ENCODE measurements at places on chromosomes 5 and 9.

DNA sequence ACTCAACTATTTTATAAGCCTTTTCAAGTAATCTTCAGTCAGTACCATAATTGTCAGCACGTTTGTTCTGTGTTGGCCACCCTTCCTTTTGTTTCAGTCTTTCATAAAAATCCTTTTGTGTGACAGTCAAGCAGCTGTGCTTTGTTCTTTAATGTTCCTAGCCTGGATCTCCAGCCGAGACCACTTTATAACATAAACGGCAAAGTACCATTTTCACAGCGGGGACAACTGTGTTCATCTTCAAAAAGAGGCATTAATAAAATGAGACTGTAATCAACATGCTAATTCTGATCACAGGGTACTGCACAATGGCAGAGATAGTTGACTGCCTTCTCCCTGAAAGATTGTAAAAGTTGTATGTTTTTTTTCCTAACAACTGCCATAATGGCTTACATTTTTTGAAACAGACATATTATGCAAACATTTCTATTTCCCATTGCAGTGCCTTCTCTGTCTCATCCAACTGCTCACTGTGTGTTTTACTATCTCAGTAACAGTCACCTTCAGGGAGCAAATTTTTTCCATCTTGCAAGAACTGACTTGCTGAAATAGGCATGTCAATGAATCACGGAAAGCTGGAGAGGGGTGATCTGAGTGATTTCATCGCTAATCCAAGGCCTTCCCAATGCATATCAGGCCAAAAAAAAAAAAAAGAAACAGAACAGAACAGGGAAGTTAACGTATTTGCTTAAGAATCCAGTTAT is 828.5 kb upstream of the DMAC1 start:
- no peaks in the 10 kb centered on the region for H3K36me3 ChIP-seq
- H3K4me3 ChIP-seq = no peak overlapping the region
- no peaks in the 10 kb centered on the region for H3K27me3 ChIP-seq
- DNase-seq = no peak
- H3K27ac ChIP-seq = no peak overlapping the region
- no peaks in the 10 kb centered on the region for H3K4me1 ChIP-seq

- H3K27ac ChIP-seq = no peak overlapping the region
- H3K36me3 ChIP-seq = no peaks in the 10 kb centered on the region
- H3K4me3 ChIP-seq = no peak overlapping the region
- no peaks in the 10 kb centered on the region for H3K27me3 ChIP-seq
- DNase-seq = no peak
- no peaks in the 10 kb centered on the region for H3K4me1 ChIP-seq
Measured at GRCh38 chr9:134793288-134794188, 87.1 kb upstream of the FCN2 start.

DNA sequence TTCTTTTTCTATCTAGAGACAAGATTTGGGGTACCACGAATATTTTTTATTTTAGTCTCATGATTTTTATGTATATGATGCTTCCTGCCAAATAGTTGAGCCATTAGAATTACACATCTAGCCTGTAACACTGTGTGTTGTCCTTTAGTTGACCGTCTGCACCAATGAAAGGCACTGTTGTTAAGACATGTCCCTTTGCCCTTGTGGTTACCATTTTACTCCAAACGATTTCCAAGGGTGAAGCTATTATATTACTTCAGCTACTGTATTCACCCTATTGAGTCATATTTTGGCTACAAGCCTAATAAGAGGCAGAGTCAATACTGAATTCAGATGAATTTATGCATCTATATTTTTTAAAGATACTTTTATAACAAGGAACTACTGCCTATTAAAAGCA is 207.6 kb downstream of the CETN3 start:
- no peaks in the 10 kb centered on the region for H3K36me3 ChIP-seq
- no peak for DNase-seq
- no peak overlapping the region for H3K27ac ChIP-seq

DNA sequence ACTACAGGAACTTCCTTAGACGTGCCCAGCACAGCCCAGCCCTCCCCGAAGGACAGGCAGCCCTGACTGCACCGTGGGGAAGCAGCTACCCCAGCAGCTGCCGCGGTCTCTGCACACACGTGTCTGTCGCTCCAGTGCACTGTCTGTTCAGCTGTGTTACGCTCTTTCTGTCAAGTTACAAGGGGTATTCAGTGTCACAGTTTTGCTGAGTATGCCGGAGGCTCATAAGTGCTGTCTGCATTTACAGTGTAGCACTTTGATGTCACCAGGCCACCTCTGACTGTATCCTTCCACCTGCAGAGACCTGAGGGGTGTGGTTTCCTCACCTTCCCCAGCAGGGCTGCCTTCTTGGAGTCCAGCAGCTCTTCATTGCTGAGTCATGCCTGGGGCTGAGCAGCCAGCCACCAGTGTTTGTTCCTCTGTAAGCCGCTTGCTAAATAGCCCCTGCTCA is 126.8 kb downstream of the EHMT1 start:
- peak overlapping the region; percentile 60 for H3K27ac ChIP-seq
- peaks cover 6% of the 10 kb centered on the region for H3K4me1 ChIP-seq
- peaks cover 28% of the 10 kb centered on the region for H3K36me3 ChIP-seq
- H3K27me3 ChIP-seq = no peaks in the 10 kb centered on the region
- H3K4me3 ChIP-seq = no peak overlapping the region

GRCh38 chr9:137128862-137129455 is 10.0 kb upstream of the GRIN1 start:
- H3K4me3 ChIP-seq = peak overlapping the region; percentile 86
- H3K27me3 ChIP-seq = peaks cover 5% of the 10 kb centered on the region
- peaks cover 7% of the 10 kb centered on the region for H3K36me3 ChIP-seq
- peaks cover 22% of the 10 kb centered on the region for H3K4me1 ChIP-seq

GRCh38 chr5:37954561-37954960 is 114.7 kb upstream of the GDNF start:
- no peaks in the 10 kb centered on the region for H3K4me1 ChIP-seq
- no peaks in the 10 kb centered on the region for H3K27me3 ChIP-seq
- no peaks in the 10 kb centered on the region for H3K36me3 ChIP-seq
- no peak for DNase-seq
- no peak overlapping the region for H3K27ac ChIP-seq
- H3K4me3 ChIP-seq = no peak overlapping the region

DNA sequence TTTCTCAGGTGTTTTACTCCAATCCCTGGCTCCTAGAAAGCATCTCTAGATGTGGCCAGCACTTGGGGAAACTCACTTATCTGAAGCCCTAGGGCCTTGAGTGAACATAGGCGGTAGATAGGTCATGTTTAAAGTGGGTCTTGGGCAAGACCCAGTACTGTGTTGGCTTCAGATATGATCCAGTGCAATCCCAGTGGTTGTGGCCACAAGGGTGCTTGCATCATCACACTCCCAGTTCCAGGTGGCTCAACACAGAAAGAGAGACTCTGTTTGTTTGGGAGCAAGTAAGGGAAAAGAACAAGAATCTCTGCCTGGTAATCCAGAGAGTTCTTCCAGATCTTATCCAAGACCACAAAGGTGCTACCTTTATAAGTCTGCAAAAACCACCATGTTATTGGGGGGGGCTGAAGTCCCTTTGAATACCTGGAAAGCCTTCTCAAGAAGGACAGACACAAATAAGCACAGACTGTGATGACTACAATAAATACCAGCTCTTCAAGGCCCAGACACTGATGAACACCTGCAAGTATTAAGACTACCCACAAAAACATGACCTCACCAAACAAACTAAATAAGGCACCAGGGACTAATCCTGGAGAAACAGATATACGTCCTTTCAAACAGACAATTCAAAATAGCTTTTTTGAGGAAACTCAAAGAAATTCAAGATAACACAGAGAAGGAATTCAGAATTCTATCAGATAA is 114.7 kb downstream of the LURAP1L start:
- no peaks in the 10 kb centered on the region for H3K36me3 ChIP-seq
- H3K4me3 ChIP-seq = no peak overlapping the region
- H3K27ac ChIP-seq = no peak overlapping the region
- no peak for DNase-seq

GRCh38 chr5:147504011-147504410 is 5.9 kb downstream of the DPYSL3 start:
- H3K27ac ChIP-seq = no peak overlapping the region
- H3K36me3 ChIP-seq = no peaks in the 10 kb centered on the region
- H3K4me3 ChIP-seq = no peak overlapping the region
- peaks cover 15% of the 10 kb centered on the region for H3K27me3 ChIP-seq
- peaks cover 2% of the 10 kb centered on the region for H3K4me1 ChIP-seq

DNA sequence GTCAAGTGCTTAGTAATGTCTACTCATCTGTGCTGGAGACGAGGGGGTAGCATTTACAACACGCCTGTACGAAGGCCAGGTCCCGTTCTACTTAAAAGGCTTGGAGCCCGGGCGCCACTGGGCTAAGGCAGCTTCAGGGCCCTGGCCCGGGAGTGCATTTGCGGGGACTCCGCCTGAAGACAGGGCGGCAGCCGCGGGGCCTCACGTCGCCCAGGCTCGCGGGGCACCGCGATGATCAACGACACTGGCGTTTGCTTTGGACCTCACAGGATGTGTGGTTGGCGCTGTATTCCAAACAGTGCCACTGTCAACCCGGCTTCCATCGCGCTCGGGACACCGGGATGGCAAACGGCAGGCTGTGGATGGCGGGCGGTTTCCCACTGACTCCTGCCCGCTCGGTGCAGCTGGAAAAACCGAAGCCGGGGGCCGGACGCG is 1.1 kb upstream of the TENT4A start:
- peak overlapping the region; percentile 89 for H3K4me3 ChIP-seq
- DNase-seq = peak; percentile 85
- H3K4me1 ChIP-seq = peaks cover 30% of the 10 kb centered on the region
- H3K27ac ChIP-seq = peak overlapping the region; percentile 97
- H3K36me3 ChIP-seq = peaks cover 9% of the 10 kb centered on the region
- no peaks in the 10 kb centered on the region for H3K27me3 ChIP-seq

DNA sequence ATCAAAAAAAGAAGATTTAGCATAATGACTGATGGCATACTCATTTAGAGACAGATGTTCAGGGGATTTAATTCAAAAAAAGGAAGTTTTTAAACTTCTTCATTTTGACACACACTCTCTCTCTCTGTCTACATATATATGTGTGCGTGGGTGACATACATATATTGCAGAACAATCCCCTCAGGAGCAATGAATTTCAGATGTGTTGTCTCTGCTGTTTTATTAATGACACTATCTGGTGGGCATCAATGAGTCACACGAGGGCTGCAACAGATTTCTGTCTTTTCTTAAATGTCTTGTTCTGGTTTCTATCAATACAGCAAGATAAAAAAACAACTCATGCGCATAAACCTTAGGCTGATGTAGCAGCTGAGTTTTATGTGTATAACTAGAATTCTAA is 123.5 kb upstream of the SLCO6A1 start:
- H3K27me3 ChIP-seq = peaks cover 8% of the 10 kb centered on the region
- H3K4me3 ChIP-seq = no peak overlapping the region
- no peaks in the 10 kb centered on the region for H3K4me1 ChIP-seq
- no peak overlapping the region for H3K27ac ChIP-seq
- no peaks in the 10 kb centered on the region for H3K36me3 ChIP-seq
- no peak for DNase-seq

GRCh38 chr5:35313291-35313690 is 83.0 kb upstream of the PRLR start:
- H3K36me3 ChIP-seq = no peaks in the 10 kb centered on the region
- no peak overlapping the region for H3K27ac ChIP-seq
- no peaks in the 10 kb centered on the region for H3K27me3 ChIP-seq
- no peak overlapping the region for H3K4me3 ChIP-seq
- no peaks in the 10 kb centered on the region for H3K4me1 ChIP-seq

- no peak overlapping the region for H3K27ac ChIP-seq
- H3K4me3 ChIP-seq = no peak overlapping the region
- peaks cover 17% of the 10 kb centered on the region for H3K4me1 ChIP-seq
- no peaks in the 10 kb centered on the region for H3K27me3 ChIP-seq
Measured at GRCh38 chr5:71651579-71651978, 64.4 kb downstream of the MCCC2 start.

GRCh38 chr5:150579462-150580400 is 60.7 kb upstream of the SYNPO start:
- H3K27ac ChIP-seq = no peak overlapping the region
- no peaks in the 10 kb centered on the region for H3K36me3 ChIP-seq
- peaks cover 19% of the 10 kb centered on the region for H3K27me3 ChIP-seq
- H3K4me1 ChIP-seq = no peaks in the 10 kb centered on the region

- peaks cover 32% of the 10 kb centered on the region for H3K4me1 ChIP-seq
- H3K27ac ChIP-seq = no peak overlapping the region
- H3K27me3 ChIP-seq = peaks cover 85% of the 10 kb centered on the region
- no peaks in the 10 kb centered on the region for H3K36me3 ChIP-seq
- DNase-seq = no peak
Measured at GRCh38 chr5:159104051-159104651, 4.4 kb upstream of the EBF1 start.

GRCh38 chr5:142908659-142909058 is 138.5 kb downstream of the ARHGAP26 start:
- H3K27ac ChIP-seq = no peak overlapping the region
- H3K4me1 ChIP-seq = peaks cover 2% of the 10 kb centered on the region
- peaks cover 33% of the 10 kb centered on the region for H3K36me3 ChIP-seq
- no peaks in the 10 kb centered on the region for H3K27me3 ChIP-seq
- no peak for DNase-seq

DNA sequence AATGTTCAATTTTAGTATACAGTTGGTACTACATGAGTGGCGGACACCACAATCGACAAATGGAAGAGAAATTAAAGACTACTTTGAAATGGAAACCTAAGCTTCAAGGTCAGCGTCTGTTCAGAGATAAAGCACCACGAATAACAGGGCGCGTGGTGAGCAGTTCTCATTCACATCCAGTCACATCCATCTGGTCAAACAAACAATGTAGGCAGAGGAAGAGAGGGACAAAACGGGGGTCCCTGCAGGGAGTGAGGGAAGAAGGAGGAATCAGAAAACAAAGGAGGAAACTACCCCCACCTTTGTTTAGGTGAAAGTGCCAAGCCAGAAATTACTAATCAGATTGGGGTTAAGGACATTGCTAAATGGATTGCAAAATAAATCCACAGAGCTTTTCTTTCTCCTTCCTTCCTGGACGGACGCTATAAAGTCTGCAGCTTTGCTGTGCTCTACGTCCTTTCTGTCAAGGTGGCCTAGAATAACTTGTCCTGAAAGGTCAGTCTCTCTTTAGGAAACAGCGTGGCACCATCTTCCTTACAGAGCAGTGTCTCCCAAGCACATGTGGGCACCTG is 138.6 kb downstream of the ENTREP1 start:
- H3K27me3 ChIP-seq = no peaks in the 10 kb centered on the region
- H3K27ac ChIP-seq = no peak overlapping the region
- H3K36me3 ChIP-seq = no peaks in the 10 kb centered on the region
- H3K4me3 ChIP-seq = no peak overlapping the region

- H3K4me3 ChIP-seq = no peak overlapping the region
- H3K36me3 ChIP-seq = no peaks in the 10 kb centered on the region
- peaks cover 20% of the 10 kb centered on the region for H3K4me1 ChIP-seq
- no peaks in the 10 kb centered on the region for H3K27me3 ChIP-seq
Measured at GRCh38 chr5:133917785-133918184, 50.6 kb downstream of the C5orf15 start.
